GM23248 (cell line): ENCODE measurements at places on chromosomes 5 and 9.

DNA sequence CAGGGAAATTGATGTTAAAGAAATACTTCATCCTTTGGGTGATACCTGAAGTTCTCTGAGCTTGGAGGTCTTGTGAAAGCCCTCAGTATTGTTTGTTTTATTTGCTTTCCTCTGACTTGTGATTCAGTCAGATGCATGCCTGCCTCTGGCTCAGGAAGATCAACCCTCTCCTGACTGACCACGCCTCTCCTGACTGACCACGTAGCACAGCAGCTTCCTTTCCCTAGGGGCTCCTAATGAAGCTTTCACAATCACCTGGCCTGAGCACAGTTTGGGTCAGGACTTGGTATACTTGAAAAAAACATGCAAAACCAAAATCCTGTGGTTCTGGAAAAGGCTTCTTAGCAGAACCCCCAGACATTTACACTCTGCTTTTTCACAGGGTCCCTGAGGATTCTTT, 3.8 kb downstream of the TGFBI start:
- DNase-seq, result peak; percentile 92

- DNase-seq, result no peak
Measured at GRCh38 chr9:130219661-130220096, 45.9 kb upstream of the HMCN2 start.

GRCh38 chr9:117696154-117696553, 8.0 kb upstream of the TLR4 start:
- DNase-seq, result peak; percentile 70

GRCh38 chr9:116360989-116361388, 207.4 kb downstream of the PAPPA start:
- no peak for DNase-seq

DNA sequence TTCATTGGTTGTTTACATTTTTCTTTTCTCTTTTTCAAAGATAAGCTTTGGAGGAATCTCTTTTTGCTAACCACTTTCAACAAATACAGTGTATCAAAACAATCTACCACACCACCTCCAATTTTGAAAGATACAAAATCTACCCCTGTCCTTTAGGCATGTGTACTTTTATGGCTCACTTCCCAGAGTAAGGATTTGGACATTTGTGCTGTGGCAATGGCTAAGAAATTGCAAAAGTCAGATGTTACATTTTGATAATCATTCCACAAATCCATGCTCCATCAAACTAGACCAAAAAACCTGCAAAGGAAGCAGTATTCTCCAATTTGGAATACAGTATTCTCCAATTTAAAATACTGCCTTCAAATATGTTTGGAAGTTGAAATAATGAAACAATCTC, 204.9 kb downstream of the MCTP1 start:
- no peak for DNase-seq

DNA sequence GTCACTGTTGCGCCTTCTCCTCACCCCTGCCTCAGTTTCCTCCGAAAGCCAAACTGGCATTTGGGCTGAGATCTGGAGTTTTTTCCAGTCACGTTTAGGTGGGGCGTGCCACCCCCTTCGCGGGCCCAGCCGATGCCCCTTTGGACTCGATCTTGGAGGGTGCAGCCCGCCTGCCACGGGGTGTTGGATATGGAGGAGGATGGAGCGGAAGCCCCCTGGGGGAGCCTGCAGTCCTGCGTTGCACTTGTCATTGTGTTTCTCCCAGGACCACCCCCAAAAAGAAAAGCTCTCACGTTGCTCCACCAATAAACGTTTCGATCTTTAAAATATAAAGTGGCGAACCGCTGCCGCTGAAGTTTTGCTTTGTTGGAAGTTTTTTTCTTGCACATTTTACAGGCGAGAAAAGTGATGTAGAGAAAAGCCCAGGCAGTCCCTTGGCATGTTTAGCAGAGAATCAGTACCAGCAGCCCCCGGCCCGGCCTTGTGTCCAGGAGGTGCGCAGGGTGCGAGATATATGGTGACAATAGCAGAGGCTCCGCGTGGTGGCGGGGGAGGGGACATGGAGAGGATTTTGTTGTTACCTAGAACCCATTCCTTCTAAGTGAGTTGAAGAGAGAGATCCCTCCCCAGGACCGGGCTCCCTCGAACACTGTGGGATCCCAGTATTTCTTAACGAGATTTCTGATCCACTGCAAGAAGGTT, 681 bp downstream of the F2R start:
- peak; percentile 31 for DNase-seq

DNA sequence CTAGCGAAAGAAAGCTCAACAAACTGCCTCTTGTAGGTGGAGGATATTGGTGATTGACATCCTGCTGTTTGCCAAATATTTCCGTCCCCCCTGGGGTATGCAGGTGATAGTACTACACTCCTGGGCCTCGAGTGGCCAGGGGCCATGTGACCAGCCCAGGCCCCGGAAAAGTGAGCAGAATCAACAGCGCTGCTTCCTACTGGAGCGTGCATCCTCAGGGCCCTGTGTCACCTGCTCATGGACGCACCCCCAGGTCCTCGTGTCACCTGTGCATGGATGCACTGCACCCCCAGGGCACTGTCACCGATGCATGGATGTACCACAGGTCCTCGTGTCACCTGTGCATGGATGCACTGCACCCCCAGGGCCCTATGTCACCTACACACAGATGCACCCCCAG, 43.8 kb downstream of the ADAMTS16 start:
- no peak for DNase-seq

- DNase-seq, result peak; percentile 58
Measured at GRCh38 chr5:173010021-173010420, 26.4 kb downstream of the ATP6V0E1 start.

- no peak for DNase-seq
Measured at GRCh38 chr5:35409361-35409760, 179.1 kb upstream of the PRLR start.

DNA sequence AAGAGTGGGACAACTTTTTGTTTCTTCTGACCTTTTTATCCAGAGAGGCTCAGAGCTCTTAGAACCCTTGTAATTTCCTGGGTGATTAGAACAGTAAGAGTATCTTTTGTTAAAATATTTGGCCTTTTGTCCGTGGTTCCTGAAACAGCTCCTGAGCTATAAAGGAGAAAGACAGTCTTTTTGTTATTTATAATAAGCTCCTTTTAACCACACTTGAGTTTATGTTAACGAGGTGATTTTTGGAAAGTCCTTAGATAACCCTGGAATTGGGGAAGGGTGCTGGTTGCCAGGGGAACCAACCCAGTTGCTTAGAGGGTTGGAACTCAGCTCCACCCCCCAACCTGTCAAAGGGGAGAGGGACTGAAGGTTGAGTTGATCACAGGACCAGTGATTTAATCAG, 4.8 kb downstream of the ZNF483 start:
- no peak for DNase-seq

- peak; percentile 25 for DNase-seq
Measured at GRCh38 chr5:53871050-53871449, 310.6 kb downstream of the NDUFS4 start.
